Head of caudate nucleus (tissue), 42 donors: ENCODE measurements at places on chromosomes 3 and 15.
A peak's percentile ranks its signal among the peaks of the same experiment; 100 is the strongest.

DNA sequence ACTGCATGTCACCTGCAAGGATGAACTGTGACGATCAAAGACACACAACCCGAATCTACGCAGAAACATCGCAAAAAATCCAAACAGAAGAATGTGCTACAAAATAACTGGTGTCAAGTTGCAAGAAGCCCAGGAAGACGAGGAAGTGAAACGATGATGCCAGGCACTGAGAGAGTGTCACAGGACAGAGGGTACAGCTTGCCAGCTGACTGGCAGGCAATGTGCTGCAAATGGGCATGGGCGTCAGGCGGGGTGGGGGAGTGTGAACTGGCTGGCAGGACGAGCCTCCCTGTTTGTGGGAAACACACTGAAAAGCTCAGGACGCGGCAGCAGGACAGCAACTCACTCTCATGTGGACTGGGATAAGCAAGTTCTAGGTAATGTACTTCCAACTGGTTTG, 28.9 kb upstream of the OCA2 start:
- peak; percentile 72 for DNase-seq

DNA sequence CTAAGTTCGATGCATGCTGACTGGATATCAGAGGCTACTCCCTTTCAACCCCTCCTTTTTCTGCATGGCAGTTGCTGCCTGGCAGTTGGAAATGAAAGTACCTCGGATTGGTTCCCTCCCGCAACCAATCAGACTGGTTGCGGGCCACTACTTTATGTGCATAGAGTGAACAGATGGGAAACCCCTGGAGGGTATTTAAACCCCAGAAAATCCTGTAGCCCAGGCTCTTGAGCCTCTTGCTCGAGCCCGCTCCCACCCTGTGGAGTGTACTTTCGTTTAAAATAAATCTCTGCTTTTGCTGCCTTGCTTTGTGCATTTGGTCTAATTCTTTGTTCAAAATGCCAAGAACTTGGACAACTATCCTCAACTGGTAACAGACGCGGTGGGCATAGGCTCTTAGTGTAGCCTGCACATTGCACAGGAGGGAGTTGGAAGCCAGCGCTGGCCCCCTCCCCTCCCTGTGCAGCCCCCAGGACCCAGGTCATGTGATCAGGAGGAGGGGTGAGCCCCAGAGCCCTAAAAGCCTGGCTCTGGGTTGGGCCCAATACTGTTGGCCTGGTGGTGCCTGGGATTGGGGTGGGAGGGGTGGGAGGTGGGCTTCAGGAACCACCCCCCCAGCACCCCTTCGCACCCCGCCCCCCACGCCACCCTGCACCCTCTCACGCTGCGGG, 26.8 kb downstream of the RHCG start:
- DNase-seq, result no peak

GRCh38 chr15:96392380-96393208, 62.1 kb downstream of the NR2F2 start:
- DNase-seq, result no peak

GRCh38 chr3:5186858-5187155, 700 bp upstream of the EDEM1 start:
- no peak for DNase-seq
